ENCODE measurements at places on chromosomes 2 and 18.
A peak's percentile ranks its signal among the peaks of the same experiment; 100 is the strongest.

DNA sequence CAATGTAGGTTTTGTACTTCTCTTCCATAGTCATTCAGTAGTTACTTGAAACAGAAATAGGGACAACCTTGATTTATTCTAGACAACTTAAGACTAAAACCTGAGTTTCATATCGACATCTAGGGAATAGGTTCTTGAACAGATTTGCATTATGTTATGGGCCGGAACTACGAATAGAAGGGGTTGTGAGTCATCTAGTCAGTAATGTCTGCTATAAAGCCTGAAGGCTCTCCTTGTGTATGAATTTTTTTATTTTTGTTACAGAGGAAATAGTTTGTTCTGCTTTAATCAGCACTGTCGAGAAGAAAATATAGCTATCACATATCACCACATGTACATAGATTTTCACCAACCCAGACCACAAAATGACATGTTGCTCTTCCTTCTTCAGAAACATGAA, 17.3 kb upstream of the TRIM43 start:
- no peak for DNase-seq

DNA sequence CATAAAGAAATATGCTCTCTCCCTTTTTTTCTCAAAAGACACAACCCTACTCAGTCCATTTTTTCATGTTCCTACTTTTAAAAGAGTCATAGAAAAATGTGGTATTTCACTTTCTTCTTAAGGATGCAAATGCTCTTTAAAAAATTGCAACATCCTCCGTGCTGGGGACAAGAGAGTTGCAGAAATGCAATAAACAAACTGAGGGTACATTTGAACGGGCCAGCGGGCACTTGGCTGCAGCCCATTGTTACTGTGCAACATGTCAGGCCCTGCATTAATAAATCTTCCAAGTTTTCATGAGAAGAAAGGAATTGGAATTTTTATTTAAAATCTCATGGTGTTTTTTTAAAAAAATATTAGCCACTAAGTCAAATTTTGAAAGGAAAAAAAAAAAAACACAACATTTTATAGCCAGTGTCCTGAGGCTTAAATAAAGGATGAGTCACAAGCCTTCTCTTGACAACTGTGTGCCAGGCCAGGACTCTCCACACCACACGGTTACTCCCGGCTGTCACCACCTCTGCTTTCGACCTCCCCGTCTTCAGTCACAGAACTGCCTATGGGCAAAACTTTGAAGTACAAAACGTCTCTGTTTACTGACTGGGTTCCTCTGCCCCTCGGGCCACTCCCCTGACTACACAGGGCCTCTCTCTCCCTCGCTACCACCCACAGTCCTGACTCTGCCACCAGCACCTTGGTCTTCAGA, 57.5 kb upstream of the MFF start:
- no peak for DNase-seq

DNA sequence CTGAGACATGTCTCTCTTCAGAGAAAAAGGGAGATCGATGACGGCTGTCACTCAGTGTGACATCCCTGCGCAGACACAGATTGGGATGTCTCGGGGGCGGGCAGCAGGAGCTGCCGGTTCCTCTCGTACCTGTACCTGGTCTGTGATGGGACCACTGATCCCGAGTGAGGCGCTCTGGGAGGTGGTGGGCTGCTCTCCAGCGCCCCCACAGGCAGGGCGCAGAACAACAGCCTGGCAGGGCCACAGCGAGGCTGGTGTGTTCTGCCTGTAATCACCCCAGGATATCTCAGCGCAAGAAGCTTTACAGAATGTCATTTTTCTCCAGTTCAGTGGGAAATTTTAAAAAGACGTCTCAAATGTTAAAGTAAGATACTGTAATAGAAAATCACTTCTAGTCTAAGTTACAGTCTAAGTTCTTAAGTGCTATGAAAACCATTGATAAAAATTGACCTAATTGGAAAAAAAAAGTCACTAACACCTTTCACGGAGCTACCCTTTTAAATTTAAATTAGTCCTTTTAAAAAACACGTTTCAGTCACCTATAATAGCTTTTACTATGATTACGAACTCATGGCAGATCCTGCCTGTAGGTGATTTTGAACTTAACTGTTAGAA, 189.8 kb downstream of the SNTG2 start:
- no peak for DNase-seq

- DNase-seq, result no peak
Observed at GRCh38 chr2:161141033-161141432, 19.2 kb upstream of the TANK start.

- DNase-seq, result no peak
Observed at GRCh38 chr2:133124446-133124845, 443.8 kb downstream of the NCKAP5 start.

GRCh38 chr2:172087780-172088244, 2.5 kb downstream of the DLX1 start:
- DNase-seq, result peak; percentile 20

GRCh38 chr2:29747786-29748470, 173.5 kb downstream of the ALK start:
- no peak for DNase-seq

DNA sequence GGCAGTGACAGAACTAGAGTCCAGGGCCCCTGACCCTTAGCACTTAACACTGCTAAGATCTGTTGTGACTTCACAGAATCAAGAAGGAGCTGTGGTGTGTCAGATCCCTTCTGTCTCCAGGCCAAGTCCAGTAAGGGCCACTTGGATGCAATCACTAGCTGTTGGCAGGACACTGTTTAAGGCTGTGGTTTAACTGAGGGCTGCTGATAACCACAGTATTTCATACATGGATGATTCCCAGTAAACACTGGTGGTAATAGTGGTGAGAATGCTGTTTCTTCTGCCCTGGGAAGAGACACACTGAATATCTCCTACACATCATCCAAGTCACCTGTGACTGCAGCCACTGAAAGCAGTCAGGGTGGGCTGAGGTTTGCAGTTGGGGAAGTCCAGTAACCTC, 77.7 kb upstream of the FBXO11 start:
- DNase-seq, result no peak

GRCh38 chr2:237714690-237715458, 83.7 kb upstream of the RBM44 start:
- no peak for DNase-seq

DNA sequence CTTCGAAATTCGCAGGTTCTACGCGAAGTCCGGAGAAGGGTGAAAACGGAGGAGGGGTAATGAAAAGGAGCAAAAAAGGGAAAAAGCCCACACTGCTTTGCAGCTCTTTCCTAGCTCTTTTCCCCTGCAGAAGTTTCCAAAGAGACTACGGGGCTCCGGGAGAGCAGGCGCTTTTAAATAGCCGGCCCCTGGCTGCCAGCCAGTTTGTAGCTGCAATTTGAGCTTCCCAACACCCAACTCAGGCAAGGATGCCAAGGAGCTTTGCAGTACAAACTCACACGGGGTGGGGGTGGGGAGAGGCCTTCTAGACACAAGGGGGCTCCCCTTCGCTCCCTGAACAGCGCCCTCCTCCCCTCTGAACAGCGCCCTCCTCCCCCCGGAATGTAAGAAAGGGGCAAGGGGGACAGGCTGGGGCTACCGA, at the start of gene IGFBP5:
TSS of gene IGFBP5 (minus strand) at position 149 of the 421 bp plus-strand sequence. CDS start 774 bp downstream, outside the sequence.
- DNase-seq, result peak; percentile 38

GRCh38 chr2:76870011-76870410, 652.2 kb downstream of the LRRTM4 start:
- no peak for DNase-seq

DNA sequence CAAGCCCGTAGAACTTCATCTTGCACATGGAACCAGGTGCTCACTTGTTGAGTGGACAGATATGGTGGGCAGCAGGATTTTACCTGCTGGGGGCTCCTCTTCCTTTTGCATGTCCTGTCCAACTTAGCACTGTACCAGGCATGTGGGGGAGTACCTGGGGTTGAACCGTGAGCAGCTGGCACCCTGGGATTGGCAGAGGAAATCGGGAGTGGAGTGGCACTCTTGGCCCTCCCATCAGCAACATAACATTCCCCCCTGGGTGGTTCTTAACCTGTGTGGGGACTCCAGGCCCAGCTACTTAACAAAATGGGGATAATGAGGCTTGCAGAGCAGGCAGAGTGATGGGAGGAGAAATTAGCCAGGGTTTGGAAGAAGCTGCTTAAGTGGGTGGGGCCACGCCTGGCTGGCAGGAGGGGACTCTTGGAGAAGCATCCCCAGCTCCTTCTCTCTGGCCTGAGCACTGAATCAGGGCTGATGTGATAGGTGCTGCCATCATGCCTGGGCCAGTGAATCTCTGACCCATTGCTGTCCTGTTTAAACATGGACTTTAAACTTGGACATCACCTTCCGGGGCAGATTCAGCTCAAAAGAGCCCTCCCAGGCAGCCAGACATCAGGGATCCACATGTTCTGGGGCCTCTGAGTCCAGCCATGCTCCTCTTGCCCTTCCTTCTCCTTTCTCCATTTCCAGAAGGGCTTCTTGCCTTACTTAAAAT, 15.5 kb downstream of the FOSL2 start:
- no peak for DNase-seq

- no peak for DNase-seq
Observed at GRCh38 chr2:38301969-38302702, 74.9 kb downstream of the ATL2 start.

DNA sequence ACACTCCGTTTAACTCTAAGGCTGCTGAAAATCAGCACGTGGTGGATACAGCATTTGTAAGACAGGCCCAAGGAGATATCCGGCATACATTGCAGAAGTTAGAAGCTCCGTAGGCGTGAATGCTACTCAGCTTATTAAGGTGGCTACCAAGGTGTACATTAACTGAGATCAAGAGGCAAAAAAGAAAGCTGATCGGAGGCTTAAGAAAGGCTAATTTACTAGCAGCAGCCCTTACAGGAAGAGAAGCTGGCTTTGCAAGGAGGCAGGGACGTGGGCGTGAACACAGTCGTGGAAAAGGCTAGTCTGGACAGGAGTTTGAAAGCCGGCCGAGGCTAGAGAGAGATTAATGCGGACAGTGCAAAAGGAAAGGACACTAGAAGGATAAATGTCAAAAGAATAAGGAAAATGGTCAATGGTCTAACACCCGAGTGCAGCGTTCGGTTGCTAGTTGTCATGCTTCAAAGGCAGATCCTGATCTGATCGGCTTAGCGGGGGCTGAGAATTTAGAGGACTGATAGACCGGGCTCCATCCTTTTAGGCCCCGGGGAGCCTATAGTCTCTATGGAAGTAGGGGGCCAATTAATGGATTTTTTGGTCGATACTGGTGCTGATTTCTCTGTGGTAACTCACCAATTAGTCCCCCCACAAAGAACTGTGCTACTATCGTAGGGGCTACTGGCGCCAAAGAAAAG, 45.6 kb upstream of the SELENOI start:
- no peak for DNase-seq
